ENCODE measurements at places on chromosomes 3 and 15.

DNA sequence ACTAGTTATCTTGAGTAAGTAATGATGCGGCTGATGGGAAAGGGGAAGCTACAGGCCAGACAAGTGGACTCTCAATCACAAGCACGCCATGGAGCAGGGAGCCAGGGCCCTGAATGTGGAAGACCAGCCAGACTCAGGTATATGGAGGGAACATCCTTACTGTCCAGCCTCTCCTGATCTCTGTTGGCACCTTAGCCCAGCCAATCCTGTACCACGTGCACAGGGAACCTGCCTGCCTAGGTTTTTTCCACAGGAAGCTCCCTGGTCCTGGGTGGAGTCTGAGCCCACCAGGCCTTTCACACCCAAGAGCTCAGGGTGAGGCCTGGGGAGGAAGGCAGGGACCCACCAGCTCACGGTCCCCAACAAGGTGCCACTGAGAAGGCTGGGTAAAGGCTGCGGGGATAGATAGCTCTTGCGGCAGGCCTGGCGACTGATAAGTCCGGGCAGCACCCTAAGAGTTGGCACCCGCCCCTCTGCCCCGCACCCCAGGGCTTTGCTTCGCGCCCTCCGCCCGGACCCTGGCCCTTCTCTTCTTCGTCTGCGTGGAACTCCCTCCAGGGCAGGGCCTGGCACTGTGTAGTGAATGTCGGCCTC lies 933 bp upstream of the APEH start:
- no peak for DNase-seq

DNA sequence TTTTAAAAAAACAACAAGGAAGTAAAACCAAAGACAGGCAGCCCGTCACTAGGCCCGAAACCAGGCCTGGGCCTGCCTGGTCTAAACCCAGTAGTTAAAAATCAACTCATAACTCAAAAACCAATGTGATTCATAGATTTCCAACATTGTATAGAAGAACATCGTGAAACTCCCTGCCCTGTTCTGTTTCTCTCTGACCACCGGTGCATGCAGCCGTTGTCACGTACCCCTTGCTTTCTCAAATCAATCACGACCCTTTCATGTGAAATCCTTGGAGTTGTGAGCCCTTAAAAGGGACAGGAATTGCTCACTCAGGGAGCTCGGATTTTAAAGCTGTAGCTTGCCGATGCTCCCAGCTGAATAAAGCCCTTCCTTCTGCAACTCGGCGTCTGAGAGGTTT lies 89.5 kb downstream of the DCLK3 start:
- no peak for DNase-seq

DNA sequence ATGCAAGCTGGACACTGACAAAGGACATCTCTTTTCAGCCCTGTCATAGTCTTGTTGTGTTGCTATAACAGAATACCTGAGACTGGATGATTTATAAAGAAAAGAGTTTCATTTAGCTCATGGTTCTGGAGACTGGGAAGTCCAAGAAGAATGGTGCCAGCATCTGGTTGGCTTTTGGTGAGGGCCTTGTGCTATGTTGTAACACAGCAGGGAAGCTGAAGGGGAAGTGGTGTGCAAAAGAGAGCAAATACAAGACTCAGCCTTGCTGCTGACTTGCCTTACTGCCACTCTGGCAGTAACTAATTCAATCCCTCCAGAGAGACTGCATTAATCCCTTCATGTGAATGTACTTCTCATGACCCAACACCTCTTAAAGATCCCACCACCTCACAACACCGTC lies 356.3 kb upstream of the PROK2 start:
- DNase-seq = no peak

DNA sequence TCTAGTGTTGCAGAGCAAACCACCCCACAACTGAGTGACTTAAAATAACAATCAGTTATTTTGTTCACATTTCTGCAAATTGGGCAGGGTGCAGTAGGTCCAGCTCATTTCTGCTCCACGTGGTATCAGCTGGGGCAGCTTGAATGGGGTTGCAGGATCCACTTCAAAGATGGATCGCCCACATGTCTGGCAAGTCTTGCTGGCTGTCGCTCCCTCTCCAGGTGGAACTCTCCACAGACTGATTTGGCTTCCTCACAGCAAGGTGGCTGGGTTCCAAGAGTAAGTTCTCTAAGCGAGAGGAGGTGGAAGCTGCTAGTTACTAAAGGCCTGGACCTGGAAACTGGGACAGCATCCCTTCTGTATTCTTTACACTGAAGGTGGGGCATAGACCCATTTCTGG lies 213.3 kb downstream of the SLC9A9 start:
- DNase-seq = no peak

DNA sequence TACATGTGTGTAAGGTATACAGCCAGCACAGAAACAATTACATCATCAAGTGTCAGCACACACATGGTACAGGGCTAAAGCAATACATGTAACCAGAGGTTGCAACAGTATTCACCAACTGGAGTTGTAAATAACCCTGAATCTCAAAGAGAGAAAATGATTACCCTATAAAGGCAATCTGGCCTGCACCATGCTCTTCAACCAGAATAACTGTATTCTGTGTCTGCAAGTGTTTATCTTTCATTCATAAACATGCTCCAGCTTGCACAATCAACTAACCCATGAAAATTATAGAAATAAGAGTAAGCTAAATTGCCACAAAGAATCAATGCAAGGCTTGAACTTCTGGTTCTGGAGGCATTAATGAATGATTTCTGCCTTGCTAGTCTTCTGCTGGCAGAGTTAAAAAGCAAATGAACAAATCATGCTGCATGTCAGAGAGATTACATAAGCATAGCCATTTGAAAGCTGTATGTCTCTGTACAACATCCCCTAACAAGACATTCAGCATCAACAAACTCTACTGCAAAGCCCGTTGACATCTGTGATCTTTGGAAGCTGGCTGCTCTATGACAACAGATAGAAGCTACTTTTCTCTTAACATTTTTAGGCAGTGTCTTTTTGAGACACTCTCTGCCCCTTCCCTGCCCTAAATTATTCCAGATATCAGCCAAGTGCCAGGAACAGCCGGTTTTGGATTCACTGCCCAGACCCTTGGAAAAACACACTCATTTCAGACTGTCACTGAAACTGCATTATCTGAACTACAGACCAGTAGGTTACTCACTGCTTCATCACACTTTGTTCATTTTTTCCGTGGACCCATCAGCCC lies 871.0 kb downstream of the OTOL1 start:
- no peak for DNase-seq

GRCh38 chr3:66480666-66481065 lies 20.2 kb downstream of the LRIG1 start:
- DNase-seq = no peak

DNA sequence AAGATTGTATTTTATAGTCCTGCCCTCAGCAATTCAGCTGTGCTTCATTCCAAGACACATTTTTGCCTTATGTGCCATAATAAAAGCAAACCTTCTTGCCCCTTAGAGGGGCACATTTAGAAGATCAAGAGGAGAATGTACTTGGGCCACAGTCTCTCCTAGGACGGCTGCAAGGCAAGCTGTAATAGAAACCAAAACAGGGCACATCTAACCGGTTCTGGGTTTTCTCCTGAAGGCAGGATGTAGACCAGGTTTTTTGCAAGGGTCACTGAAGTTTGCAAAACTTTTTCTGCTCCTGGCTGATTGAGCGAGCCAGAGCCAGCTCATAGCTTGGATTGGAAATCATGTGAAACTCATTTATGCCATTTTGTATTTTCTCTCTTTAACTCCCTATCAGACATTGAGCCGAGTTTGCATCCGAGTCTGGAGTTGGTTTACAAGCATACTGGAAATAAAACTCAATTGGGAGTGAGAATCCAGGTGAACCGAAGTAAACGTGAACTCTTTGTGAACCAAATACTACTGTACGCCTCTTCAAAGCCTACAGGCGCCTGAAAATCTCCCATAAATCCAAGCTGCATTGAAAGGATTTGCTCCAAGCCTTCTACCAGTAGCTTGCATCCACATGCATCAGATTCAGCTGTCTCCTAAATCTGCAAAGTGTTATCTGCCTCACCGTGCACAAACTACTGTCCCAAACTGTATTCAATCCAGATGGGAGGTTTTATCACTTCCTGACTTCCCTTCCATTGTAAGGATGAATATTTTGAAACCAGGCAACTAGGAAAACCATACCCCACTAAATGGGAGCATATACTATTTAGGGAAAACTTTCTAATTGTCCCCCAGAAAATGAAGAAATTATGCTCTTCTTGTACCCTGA lies 60.9 kb upstream of the TSC22D2 start:
- no peak for DNase-seq

- no peak for DNase-seq
These were observed 399.7 kb upstream of the THBS1 start for GRCh38 chr15:39181056-39181747.

DNA sequence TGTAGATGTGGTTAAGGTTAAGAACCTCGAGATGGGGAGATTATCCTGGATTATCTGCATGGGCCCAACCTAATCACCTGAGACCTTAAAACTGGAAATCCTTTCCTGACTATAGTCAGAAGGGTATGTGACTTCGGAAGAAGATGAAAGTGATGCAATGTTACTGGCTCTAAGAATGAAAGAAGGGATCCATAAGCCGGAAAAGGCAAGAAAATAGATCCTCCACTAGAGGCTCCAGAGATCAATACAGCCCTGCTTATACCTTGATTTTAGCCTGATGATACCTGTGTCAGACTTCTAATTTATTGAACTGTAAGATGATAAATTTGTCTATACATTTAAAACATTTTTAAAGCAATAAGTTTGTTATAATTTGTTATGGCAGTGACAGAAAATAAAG lies 21.5 kb upstream of the GASK1A start:
- no peak for DNase-seq

- no peak for DNase-seq
These were observed 203.4 kb upstream of the CGNL1 start for GRCh38 chr15:57172925-57173324.

- DNase-seq = no peak
These were observed 20.1 kb downstream of the GTF2E1 start for GRCh38 chr3:120762615-120763014.

- no peak for DNase-seq
These were observed 380.0 kb upstream of the DPH6 start for GRCh38 chr15:35926007-35926380.

DNA sequence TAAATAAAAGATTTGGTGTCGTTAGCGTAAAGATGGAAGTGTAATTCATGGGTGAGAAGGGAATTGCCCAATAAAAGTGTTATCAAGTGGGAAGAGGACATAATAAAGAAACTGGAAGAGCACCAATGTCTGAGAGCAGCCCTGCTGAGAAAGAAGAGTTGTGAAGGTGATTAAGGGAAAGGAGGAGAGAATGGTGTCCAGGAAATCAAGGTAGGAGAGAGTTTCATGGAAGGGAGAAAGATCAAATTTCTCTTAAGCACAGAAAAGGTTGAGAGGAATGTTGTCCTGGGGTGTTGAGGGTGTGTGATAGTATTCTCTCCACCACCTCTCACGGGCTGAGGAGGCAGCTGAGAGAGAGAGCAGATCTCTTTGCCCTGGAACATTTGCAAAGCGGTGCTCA lies 339.7 kb downstream of the SATB1 start:
- no peak for DNase-seq

GRCh38 chr3:184526088-184526433 lies 35.5 kb upstream of the EPHB3 start:
- no peak for DNase-seq

- DNase-seq = no peak
These were observed 715.4 kb downstream of the NSUN3 start for GRCh38 chr3:94778289-94778688.

GRCh38 chr3:186487819-186488218 lies 56.4 kb downstream of the CRYGS start:
- DNase-seq = peak; percentile 18

GRCh38 chr15:89758981-89759380 lies 7.9 kb upstream of the MESP1 start:
- DNase-seq = no peak

- no peak for DNase-seq
These were observed 29.0 kb upstream of the ATP10A start for GRCh38 chr15:25892126-25892525.

GRCh38 chr3:13192471-13193213 lies 119.4 kb upstream of the IQSEC1 start:
- no peak for DNase-seq

Measured in NCI-H1694 (cell line).